Activated T-cell treated with anti-CD3 and anti-CD28 coated beads, Interleukin-2, amount 50 U/mL, for 48 hours (primary cell): ENCODE measurements at places on chromosomes 5 and 9.

GRCh38 chr9:21287280-21287679, 17.8 kb downstream of the IFNA5 start:
- DNase-seq: no peak

GRCh38 chr9:134174073-134174449, 9.7 kb upstream of the RNU6ATAC start:
- no peak for DNase-seq

- DNase-seq: no peak
Observed at GRCh38 chr9:131609099-131609830, 63.9 kb downstream of the PRRT1B start.

GRCh38 chr5:54520940-54521339, 3.4 kb downstream of the SNX18 start:
- no peak for DNase-seq

DNA sequence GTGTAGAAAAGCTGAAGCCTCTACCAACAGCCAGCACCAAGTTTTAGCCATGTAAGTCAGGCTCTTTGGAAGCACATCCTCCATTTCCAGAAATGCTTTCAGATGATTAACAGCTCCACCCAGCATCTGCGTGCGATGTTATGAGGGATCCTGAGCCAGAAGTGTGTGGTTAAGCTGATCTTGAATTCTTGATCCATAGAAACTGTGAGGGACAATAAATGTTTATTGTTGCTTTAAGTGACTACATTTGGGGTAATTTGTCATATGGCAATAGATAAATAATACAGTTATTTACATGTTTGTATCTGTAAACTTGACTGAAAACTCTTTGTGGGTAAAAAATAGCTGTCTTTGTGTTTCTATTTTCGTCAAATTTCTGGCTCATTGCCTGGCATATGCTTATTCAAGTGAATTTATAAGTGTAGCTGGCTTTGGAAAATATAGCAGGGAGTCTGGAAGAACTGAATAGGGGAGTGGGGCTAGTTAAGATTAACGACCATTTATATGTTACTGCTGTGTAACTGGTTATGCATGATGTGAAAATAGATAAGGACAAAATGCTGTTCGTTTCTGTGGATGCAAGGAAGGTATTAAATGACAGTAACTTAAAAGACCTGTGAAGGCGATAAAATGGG, 234.1 kb downstream of the LRRC70 start:
- no peak for DNase-seq

- DNase-seq: peak; percentile 62
Observed at GRCh38 chr5:154756868-154757813, 2.0 kb downstream of the LARP1 start.
